Left lung (tissue), 14 donors: ENCODE measurements at places on chromosomes 4 and X.

DNA sequence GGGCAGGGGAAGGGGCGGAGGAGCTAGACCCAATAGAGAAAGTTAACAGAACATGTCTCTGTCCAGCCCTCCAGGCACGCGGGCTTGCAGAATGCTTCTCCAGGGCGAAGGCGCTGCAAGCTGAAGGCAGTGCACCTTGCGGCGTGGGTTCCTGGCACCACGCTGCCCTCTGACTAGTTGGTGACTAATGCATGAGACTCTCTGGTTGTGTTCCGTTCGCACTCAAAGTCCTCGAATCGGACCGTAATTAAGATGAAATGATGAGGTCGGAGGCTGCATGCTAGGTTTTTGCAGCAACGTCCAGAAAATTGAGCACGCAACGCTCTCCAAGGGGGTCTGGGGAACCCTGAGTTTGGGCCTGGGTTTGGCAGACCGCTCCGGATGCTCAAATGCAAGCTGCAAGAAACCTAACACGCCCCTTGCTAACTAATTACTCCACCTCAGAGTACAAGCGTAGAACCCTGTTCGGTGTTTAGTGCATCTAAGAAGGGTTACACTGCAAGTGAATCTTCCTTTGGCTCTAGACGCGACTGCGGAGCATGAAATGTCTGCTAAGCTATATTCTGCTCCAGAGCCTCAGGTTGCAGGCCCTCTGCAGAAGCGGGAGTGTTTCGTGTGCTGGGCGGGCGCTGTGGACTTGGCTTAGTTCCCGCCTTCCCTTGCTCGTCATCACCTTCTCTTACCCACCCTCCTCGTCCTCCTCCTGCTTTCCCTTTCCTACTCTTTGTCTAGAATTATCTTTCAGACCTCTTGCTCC, 57.1 kb upstream of the NKAP start:
- no peak for DNase-seq
- H3K27ac ChIP-seq: no peak overlapping the region
- peaks cover 76% of the 10 kb centered on the region for H3K27me3 ChIP-seq
- peaks cover 7% of the 10 kb centered on the region for H3K4me1 ChIP-seq
- H3K36me3 ChIP-seq: no peaks in the 10 kb centered on the region

DNA sequence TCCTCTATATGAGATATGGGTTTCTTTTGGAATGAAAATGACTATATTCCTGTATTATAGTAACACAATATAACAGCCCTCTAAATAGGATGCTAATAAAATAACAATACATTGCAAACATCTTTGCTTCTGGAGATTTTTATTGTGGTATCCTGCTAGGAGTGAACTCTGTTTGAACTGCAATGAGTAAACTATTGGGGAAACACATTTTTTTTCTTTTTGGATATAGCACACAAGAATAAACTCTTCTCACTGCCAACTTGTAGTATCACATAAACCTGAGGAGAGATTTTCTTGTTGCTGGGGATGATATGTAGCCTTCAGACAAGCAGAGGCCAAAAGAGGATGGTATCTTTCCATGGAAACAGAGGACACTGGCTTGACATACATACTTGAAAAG, 238.2 kb downstream of the C4orf33 start:
- H3K4me3 ChIP-seq: no peak overlapping the region
- no peaks in the 10 kb centered on the region for H3K4me1 ChIP-seq
- H3K36me3 ChIP-seq: no peaks in the 10 kb centered on the region

DNA sequence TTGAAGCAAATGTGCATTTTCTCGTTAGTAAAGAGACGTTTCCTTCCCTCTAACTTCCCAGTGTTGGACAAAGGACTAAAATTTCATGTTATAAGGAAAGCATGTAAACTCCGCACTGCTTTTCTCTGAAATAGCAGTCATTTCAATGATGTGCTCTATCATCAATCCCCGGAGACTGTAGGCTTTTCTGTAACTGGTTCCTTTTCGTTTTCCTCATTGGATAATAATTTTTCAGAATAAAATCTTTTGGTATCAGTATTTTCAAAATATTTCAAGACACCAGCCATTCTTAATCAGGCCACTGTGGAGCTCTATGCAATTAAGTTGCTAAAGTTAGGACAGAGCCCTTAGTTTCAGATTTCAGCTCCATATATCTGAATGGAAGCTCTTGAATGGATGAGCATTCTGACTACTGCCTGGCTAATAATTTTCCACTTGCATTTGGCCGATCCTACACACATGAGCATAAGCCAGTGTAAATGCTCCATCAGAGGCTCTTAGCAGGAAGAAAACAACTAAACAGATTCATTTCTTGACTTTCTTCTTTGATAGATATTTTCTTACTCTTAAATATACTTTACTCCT, 157.7 kb downstream of the CHIC2 start:
- DNase-seq: no peak
- H3K36me3 ChIP-seq: no peaks in the 10 kb centered on the region
- H3K27me3 ChIP-seq: peaks cover 44% of the 10 kb centered on the region
- peak overlapping the region; percentile 4 for H3K27ac ChIP-seq
- H3K4me3 ChIP-seq: no peak overlapping the region

GRCh38 chrX:95907081-95907480, 777.6 kb upstream of the DIAPH2 start:
- H3K4me1 ChIP-seq: no peaks in the 10 kb centered on the region
- no peak overlapping the region for H3K4me3 ChIP-seq
- no peaks in the 10 kb centered on the region for H3K27me3 ChIP-seq
- H3K36me3 ChIP-seq: no peaks in the 10 kb centered on the region

GRCh38 chr4:63618883-63619718, 790.1 kb downstream of the TECRL start:
- H3K4me1 ChIP-seq: no peaks in the 10 kb centered on the region
- no peak for DNase-seq
- no peaks in the 10 kb centered on the region for H3K27me3 ChIP-seq
- H3K27ac ChIP-seq: no peak overlapping the region
- H3K4me3 ChIP-seq: no peak overlapping the region
- no peaks in the 10 kb centered on the region for H3K36me3 ChIP-seq

- no peak overlapping the region for H3K27ac ChIP-seq
- no peak for DNase-seq
These were observed 336.1 kb upstream of the PABPC4L start for GRCh38 chr4:134537701-134538100.

DNA sequence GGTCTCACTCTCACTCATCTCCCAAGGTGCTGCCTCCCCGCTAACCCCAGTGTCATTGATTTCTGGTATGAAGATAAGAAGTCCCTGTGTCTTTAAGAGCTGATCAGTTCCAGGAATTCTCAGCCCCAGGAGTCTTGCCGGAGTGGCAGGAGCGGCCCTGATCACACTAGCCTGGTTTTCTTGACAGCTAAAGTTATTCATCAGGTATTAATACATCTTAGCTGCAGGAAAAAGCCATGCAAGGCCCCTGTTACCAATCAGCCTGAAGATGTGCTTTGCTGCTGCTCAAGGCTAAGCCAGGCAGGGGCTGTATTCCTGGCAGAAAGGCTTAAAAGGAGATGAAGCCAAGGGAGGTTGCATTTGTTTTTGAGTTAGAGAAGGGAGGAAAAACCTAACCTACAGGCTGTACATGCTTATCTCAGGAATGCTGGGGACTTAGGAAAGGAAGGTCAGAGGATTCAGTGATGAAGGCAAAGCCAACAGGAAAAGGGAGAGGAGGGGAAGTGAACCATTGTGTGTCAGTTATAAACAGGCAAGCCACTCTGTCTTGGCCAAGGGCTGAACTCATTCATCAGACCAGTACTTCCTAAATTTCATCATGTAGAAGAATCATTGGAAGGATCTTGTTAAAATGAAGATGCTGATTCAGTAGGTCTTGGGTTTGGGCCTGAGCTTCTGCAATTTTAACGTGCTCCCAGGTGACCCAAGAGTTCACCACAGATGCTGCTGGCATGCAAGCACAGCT, 8.6 kb downstream of the SRPX start:
- no peak for DNase-seq
- H3K27ac ChIP-seq: no peak overlapping the region
- H3K4me1 ChIP-seq: no peaks in the 10 kb centered on the region
- H3K36me3 ChIP-seq: no peaks in the 10 kb centered on the region
- no peak overlapping the region for H3K4me3 ChIP-seq

GRCh38 chr4:121790976-121791375, 10.1 kb upstream of the EXOSC9 start:
- H3K4me1 ChIP-seq: no peaks in the 10 kb centered on the region
- no peaks in the 10 kb centered on the region for H3K27me3 ChIP-seq
- H3K36me3 ChIP-seq: no peaks in the 10 kb centered on the region
- DNase-seq: no peak

DNA sequence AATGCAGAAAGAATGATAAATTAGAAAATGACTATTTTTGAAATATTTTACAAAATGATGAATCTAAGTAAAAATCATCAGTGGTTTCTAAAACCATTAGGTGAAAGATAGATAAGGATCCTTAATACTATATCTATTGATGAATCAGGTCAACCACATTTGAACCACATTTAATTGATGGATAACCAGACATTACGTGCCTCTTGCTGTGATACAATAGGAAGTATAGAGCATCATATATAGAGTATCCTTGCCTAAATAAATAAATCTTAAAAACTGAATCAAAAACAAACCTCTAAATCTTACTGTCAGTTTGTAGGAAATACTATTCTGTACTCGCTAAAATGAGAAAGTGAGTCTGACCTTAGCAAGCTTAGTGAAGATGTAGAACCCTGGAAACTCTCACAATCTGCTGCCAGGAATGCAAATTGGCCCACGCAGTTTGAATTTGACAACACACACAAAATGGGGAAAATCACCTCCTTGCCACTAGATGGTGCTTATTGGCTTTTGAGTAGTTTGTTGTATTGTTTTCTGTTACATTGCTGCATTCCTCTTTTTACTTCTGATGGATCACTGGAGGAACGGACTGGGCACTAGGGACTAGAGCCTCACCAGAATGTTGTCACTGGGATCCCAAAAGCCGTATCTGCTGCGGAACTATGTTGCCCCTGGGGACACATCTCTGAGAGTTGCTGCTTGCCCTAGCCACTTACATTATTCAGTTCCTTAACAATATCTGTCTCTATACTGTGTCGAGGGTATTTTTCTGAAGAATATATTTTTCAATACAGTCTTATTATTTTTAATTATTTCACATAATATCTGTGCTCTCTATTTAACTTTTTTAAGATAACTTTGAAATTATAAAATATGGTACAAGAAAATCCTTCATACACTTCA, 25.4 kb upstream of the SLAIN2 start:
- DNase-seq: peak; percentile 19
- no peaks in the 10 kb centered on the region for H3K27me3 ChIP-seq
- no peak overlapping the region for H3K4me3 ChIP-seq
- H3K4me1 ChIP-seq: no peaks in the 10 kb centered on the region

DNA sequence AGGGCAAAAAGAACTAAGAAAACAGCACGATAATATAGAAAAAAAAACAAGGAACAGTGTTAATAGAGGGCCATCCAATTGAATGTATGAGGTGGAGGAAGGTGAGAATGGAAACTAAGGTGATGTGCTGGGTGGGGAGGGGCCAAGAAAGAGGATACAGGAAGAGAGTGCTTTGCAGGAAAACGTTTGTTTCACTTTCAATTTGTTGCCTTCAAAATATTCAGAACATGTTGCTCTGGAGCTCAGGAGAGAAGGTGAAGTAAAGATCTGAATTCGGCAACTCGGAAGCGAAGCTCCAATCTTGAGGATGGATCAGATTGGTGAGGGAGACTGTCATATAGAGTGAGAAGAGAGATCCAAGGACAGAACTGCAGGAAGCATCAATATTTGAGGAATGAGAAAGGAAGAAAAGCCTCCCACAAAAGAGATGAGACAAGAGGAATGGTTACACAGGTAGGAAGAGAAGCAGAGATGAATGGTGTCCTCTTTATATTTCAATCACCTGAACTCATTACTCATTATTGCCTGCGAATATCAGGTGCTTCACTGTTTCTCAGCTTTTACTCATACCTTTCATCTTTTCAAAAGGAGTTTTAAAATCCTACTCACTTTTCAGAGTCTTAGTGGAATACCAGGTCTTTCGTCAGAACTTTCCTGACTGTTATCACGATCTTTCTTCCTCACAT, 14.7 kb upstream of the SEC24D start:
- H3K4me3 ChIP-seq: peak overlapping the region; percentile 44
- DNase-seq: no peak

DNA sequence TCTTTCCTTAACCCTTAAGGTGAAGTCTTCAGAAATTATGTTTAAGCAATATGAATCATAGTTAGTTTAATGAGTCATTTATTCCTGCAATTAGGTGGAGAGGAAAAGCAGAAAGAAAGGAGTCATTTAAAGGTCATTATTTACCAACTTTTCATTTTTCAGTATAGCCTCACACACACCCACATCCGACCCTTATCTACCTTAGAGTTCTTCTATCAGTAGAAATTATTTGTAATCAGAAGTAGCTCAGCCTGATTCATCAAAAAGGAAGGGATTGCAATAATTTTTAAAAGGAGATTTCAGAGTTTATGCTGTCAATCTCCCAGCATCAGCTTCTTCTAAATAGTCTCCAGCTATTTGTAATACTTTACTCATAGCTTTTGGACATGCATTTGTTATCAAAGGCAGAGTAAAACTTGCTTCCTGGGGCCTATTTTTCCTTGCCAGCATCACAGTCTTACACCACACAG, 5.9 kb downstream of the ANXA10 start:
- H3K27ac ChIP-seq: no peak overlapping the region
- no peaks in the 10 kb centered on the region for H3K4me1 ChIP-seq
- no peak for DNase-seq
- no peaks in the 10 kb centered on the region for H3K36me3 ChIP-seq

- H3K36me3 ChIP-seq: no peaks in the 10 kb centered on the region
- H3K4me1 ChIP-seq: no peaks in the 10 kb centered on the region
- no peak overlapping the region for H3K4me3 ChIP-seq
- no peak overlapping the region for H3K27ac ChIP-seq
- no peak for DNase-seq
These were observed 96.7 kb downstream of the ITM2A start for GRCh38 chrX:79270401-79270800.

GRCh38 chrX:17740137-17741122, 3.1 kb downstream of the SCML1 start:
- H3K4me3 ChIP-seq: no peak overlapping the region
- no peak for DNase-seq
- peaks cover 17% of the 10 kb centered on the region for H3K27me3 ChIP-seq
- no peak overlapping the region for H3K27ac ChIP-seq

DNA sequence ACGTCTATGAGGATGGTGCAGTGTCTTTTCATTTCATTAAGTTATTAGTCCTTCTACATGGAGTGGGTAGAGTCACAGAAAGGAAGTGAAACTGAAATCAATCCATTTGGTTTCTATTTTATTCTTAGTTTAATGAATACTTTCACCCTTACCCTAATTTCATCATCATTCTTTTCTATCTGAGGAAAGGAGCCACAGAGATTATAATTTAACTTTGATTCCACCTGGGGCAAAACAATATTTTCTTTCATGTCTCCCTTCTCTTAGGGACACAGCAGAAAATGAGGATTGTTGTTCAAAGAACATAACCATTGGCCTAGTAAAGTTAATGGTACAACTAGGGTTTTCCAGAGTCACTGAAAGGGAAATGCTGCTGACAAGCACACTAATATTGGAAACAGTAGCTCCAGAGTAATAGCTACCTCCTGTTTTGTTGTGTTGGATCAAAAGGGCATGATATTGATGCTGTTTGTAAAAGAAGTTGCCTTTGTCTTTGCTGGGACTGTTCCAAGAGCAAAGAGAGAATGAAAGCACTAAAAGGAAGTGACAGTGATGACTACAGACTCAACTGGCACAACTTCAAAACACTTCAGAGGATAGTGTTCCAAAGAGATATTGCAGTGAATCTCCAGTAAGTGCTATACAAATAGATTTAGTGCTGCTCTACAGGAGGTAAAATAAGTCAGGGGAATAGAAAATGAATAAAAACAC, 247.1 kb upstream of the PITX2 start:
- H3K27ac ChIP-seq: no peak overlapping the region
- H3K4me1 ChIP-seq: no peaks in the 10 kb centered on the region
- no peaks in the 10 kb centered on the region for H3K27me3 ChIP-seq
- no peak overlapping the region for H3K4me3 ChIP-seq
